Mesenteric fat pad (tissue), 1 donor: ENCODE measurements at places on chromosomes 2 and 18. TPM values are rescaled to one million over a fixed set of nuclear protein-coding genes. Genes with fewer than 3 reads are reported as not detected.
A peak's percentile ranks its signal among the peaks of the same experiment; 100 is the strongest.

OTOS gene
- total RNA-seq = not detected

CD8B2 gene
- total RNA-seq = not detected

RAB27B gene
- 0.93 TPM for total RNA-seq

CNGA3 gene
- 1.1 TPM for total RNA-seq

DUSP19 gene
- total RNA-seq = 0.67 TPM

ABHD1 gene
- not detected for total RNA-seq

NFE2L2 gene
- 94.0 TPM for total RNA-seq

KYNU gene
- total RNA-seq = 12.0 TPM

ANKRD30B gene
- 0.39 TPM for total RNA-seq

MITD1 gene
- 18.0 TPM for total RNA-seq

PREPL gene
- total RNA-seq = 28.9 TPM

- DNase-seq = no peak
Observed at GRCh38 chr2:217555081-217555876, 447.5 kb downstream of the TNS1 start.

DNA sequence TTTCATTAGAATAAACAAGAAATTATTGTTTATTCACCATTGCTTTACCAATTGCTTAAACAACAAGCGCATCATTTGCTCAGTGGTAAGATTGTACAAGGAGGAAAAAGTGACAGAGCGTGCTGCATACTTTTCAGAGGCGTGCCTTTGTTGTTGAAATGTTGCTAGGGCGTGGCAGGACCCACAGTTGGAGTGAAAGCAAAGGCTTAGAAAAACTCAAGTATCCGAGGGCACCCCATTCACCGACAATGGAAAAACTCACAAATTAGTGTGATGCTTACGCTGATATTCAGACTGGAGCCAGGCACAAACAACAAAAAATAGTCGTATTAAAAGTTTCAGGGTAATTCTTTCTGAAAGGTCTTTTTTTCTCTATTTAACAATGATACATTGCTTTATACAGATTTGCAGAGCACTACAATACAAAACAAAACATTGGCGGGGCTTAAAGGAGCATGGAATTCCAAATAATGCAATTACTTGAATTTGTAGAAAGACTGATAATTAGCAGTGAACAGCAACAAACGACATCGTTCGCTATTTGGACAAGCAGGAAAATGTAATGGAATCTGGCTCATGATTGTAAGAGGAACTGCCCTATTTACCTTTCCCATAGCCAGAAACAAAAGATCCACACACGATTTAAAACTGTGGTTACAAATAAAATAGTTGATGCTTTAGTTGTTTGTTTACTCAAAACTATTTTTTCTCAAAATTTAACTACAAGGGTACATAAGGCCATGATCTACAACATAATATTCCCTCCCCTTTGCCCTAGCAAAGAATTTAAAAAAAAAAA, 37.8 kb upstream of the RTTN start:
- no peak for DNase-seq

DNA sequence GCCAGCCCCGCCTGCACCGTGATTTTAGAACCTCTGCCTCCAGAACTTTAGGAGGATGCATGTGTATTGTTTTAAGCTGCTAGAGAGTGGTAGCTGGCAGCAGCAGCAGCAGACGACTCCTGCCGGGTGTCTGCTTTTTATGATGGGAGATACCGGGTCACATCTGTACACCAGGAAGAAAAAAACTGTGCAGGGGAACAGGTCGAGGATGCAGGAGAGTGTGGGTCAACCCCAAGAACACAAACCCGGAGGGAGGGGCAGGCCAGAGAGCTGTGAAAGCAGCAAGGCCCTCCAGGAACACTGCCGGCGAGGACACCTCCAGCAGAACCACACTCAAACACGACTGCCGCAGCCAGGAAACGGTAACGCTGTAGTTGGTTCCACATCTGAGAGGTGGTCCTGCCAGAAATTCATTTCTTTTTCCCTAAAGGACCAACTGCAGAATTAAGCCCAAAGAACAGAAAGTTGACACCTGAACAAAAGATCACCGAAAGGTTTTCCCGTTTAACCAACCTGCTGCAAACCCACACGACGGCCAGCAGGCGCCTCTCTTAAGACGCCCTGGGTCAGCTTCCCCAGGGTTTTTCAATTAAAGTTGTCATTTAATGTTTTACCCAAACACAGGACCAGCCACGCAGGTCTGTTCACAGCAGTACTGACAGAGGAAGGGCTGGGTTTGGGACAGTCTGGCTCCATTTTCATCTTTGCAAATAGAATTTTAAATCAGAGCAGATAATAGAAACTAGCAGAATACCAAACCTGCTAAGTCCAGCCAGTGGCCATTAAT, 60.5 kb downstream of the NDUFA10 start:
- peak; percentile 77 for DNase-seq

DNA sequence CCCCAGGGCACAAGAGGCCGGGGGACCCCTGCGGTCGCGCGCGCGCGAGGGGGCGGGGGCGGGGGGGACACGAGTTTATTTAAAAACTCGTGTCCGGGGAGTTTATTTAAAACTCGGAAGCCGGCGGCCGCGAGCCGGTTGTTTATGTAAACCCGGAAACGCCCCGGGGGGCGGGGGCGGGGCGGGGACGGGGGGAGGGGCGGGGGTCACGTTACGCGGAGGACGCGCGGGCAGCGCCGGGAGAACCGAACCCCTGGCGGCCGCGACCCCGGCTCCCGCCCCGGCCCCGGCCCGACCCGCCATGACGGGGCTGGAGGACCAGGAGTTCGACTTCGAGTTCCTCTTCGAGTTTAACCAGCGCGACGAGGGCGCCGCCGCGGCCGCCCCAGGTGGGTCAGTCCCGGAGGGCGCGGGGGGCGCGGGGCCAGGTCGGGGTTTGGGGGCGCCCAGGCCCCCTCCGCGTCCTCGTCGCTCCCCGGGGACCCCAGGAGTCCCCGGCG, 4.4 kb downstream of the NFATC1 start:
- DNase-seq = no peak

DNA sequence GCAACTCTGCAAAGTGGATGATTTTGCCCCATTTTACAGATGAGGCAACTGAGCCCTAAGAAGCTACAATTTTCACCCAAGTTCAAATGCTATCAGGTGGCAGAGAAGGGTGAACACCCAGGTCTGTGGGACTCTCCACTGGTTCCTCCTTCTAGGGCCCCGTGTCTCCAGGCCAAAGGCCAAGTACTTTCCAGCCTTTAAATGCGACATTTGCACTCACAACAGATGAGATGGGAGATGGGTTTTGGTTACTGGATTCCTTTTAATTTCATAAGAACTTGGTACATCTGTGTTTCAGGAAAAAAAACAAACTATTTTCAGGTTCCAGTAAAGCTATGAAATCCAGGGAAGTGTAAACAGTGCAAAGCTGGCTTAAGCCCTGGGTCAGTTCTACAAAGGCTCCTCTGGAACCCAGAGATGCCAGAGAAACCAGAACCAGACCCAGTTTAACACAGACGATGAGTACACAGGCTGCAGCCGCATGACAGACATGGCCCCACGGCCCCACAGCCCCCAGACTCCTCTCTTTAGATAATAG, 361.7 kb downstream of the ANAPC1 start:
- DNase-seq = no peak

DNA sequence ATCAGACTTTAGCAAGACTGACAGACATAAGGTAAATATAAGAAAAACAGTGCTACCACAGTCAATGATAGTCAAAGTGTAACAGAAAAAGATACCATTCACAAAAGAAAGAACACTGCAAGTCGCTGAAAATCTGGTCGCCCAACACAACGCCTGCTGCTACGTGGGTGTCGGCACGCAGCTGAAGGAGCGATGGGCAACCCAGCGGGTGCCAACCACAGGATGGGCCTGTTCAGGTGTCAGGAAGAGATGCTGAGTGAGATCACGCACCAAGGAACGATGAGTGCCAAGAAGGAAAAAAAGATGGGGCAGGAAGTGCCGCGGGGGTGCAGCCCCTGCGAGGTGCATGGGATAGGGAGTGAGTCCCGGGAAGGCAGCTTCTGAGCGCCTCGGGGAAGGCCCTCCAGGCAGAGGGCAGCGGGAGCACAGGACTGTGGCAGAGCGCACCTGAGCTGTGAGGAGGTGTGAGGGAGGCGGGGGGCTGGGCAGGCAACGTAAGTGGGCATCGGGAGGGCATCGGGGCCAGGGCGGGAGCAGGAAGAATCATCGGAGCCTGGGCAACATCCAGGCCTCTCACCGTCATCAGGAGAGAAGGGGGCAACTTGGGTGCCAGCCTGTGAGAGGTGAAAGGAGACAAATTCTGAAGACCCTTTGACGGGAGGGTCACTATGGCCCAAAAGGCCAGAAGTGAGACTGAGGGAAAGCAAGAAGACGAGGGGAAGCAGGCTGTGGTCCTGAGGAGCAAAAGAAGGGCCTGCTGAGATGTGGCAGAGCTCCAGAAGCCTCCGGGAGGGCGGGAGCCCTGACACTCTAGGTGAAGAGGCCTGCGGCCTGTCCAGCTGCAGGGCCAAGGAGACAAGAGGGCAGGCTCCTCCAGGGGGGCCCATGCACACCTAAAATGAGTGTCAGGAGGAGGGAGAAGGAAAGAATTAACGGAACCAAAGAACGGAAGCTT, 14.8 kb upstream of the MTERF4 start:
- DNase-seq = peak; percentile 77

DNA sequence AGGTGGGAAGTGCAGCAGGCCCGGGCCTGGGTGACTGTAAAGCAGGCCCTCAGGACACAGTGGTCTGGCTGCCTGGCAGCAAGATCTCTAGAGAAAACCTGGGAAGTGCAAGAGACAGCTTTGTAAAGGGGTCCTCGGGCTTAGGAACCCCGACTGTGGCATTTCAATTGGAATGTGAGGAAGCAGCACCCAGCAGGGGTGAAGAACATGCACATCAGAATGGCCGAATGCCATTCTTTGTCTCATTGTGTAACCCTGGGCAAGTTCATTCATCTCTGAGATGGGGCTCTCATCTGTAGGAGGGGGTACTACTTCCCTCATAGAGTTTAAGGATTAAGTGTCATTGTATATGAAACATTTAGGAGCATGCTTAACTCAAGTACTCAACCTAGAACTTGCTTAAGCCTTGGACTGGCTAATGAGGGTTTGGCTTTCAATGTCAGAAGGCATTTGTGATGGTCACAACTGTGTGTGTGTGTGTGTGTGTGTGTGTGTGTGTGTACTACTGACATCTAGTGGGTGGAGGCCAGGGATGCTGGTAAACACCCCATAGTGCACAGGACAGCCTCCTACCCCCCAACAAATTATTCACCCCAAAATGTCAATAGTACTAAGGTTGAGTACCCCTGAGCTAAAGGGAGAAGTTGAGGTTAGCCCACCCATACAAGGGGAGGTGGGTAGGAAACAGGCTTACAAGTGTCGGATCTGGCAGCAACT, 29.3 kb downstream of the MEX3C start:
- DNase-seq = no peak

DNA sequence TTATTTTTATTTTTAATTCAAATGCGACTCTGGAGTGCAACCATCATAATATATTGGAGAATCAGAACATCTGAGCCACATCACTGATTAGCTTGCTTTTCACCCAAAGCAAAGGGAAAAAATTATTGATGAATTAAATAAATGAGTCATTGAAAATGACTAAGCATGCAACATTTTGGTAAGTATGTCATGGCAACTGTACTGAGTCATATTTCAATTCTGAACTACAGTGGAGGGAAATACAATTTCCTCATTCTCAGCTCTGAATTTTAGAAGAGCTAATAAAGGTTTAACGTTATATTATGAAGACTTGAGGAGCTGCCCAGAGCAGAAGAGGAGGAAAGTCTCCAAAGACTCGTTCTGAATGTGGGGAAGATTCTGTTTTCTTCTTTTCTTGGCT, 89.6 kb upstream of the CCDC68 start:
- no peak for DNase-seq

GRCh38 chr2:239152239-239152915, 248.4 kb downstream of the HDAC4 start:
- peak; percentile 83 for DNase-seq

DNA sequence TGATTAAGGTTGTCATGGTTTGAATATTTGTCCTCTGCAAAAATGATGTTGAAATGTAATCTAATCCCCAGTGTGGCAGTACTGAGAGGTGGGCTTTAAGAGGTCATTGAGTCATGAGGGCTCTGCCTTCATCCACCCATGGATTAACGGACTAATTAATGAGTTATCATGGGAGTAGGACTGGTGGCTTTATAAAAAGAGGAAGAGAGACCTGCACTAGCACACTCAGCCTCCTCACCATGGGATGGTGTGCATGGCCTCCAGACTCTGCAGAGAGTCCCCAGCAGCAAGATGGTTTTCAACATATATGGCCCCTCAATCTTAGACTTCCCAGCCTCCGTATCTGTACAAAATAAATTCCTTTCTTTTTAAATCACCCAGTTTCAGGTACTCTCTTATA, 41.0 kb downstream of the DTNB start:
- DNase-seq = no peak

DNA sequence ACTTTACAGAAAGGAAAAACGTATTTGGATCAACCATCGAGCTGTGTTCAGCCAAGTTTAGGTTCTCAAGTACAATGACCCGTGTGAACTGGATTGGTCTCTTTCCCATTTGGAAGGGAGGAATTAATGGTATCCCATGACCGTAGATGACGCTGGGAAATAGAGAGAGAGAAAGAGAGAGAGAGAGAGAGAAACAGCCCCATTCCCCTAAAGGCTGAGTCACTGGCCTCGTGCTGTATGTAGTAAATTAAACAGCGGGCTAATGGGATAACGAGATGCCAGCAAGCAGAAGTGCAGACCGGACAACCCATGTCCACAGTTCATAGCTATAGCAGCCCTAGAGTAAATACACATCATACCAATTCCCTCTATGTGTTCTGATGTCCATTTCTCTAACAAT, 99.6 kb downstream of the BCL11A start:
- DNase-seq = no peak

DNA sequence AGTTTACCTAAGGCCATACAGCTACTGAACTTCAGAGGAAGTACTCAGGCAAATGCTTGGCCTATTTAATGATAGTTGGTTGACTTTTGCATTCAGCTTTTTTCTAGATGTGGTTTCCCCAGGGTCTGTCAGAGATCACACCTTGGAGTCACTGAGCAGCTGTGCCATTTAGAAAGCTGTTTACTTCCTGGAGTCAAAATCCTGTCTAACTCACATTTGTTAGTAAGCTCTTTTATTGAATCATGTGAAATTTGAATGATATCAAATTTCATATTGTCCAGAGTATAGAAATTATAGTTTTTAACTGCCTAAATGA, 7.6 kb upstream of the TRIB2 start:
- DNase-seq = no peak

- DNase-seq = no peak
Observed at GRCh38 chr2:43230951-43231827, 4.8 kb upstream of the ZFP36L2 start.

DNA sequence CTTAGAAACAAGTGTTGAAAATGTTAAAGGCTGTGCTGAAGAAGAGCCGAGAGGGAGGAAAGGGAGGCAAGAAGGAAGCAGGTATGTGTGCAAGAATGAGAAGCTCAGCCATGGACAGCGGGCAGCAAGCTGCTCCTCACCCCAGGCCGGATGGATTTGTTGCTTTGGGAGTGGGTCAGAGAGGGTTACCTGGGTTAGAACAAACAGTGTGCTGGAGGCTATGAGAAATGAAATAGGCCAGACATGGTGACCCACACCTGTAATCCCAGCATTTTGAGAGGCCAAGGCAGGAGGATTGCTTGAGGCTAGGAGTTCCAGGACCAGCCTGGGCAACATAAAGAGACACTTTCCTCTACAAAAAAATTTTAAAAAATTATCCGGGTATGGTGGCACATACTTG, 97.5 kb downstream of the TANC1 start:
- DNase-seq = no peak

- peak; percentile 69 for DNase-seq
Observed at GRCh38 chr2:119683713-119684443, 4.9 kb downstream of the TMEM177 start.
